ENCODE measurements at places on chromosomes 12 and 14.
A peak's percentile ranks its signal among the peaks of the same experiment; 100 is the strongest.

GRCh38 chr14:92785667-92786426, 8.3 kb upstream of the GOLGA5 start:
- no peak for DNase-seq

- DNase-seq = no peak
Measured at GRCh38 chr14:54662491-54663133, 95.7 kb downstream of the SAMD4A start.

- DNase-seq = peak; percentile 71
Measured at GRCh38 chr12:121579190-121579791, 1.5 kb downstream of the KDM2B start.

- DNase-seq = peak; percentile 45
Measured at GRCh38 chr14:101791919-101792572, 30.5 kb downstream of the PPP2R5C start.

DNA sequence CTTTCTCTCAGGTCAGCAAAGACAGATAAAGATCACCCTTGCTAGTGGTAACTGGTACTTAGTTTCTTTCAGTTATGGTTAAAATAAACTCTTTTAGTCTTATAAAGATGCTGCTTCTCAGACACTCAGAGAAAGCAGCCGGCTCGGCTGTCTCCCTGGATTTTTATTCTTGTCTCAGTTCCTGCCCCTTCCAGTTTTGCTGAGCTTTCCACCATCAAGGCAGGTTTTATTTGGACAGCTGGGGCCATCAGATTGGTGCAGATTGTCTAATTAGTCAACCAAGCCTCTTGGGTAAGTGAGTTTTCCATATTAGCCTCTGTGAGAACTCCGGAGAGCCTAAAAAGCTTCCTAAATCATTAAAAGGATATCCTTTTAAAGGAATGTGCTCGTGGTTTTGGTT, 130.8 kb upstream of the BMP4 start:
- no peak for DNase-seq

Data from GM13977 (cell line).